KG1 (cell line): ENCODE measurements at places on chromosomes 3 and 15.

- DNase-seq, result no peak
These were observed 201.4 kb downstream of the SSR3 start for GRCh38 chr3:156353563-156353962.

DNA sequence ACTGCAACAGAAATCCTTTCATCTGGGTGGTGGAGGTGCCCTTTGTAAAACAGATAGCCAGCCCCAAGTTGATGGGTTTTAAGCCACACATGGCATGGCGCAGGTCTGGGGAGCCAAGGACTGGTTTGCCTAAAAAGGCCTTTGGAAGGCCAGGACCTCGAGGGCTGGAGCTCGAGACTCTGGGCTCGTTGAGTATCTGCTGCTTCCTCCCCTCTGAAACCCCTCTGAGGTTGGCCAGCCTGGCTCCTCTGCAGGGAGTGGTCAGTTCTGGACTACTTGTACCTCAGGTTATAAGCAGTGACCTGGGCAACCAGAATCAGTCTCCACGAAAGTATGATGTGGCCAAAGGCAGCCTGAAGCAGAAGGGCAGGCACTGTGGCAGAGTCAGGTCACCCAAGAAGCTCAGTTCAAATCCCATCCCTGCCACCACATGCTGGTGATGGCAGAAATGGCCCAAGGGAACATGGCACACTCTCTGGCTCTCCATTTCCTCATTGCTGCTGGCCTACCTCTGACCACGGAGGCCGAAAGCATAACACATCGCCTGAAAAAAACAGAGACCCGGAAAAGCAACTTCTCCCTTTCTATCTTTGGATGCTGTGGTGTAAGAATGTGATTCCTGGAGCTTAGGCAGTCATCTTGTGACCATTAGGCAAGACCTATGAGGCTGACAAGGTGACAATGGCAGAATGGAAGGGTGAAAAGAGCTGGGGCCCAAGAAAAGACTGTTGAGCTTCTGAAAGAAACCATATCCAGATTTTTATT is 51.2 kb downstream of the WNT7A start:
- no peak for DNase-seq

DNA sequence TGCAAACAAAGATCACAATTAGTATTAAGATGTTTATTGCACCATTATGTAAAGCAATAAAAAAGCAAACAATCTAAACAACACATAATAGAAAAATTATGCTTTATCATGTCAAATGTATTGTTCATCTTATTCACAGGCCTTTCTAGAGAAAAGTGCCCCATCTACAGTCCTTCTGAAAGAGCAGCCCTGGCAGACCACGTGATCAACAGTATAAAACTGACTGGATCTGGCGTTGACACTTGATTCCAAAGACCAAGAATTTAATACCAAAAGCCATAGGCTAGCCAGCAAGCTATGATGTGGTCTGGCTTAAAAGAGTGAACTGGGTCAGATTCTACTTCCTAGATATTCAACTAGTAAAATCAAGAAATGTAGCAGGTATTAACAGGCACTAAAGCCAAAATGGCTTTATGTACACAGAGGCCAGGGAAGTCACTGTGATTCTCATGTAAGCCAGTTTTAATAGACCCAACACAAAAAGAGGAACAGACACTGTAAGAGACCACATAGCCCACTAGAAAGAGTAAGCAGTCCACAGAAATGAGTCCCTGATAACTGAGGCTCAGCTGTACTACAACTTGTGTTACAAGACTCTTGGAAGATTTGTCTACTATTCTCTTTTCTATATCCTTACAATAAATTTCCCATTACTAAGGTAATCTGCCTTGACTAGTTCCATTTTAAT is 32.5 kb downstream of the DMXL2 start:
- no peak for DNase-seq

DNA sequence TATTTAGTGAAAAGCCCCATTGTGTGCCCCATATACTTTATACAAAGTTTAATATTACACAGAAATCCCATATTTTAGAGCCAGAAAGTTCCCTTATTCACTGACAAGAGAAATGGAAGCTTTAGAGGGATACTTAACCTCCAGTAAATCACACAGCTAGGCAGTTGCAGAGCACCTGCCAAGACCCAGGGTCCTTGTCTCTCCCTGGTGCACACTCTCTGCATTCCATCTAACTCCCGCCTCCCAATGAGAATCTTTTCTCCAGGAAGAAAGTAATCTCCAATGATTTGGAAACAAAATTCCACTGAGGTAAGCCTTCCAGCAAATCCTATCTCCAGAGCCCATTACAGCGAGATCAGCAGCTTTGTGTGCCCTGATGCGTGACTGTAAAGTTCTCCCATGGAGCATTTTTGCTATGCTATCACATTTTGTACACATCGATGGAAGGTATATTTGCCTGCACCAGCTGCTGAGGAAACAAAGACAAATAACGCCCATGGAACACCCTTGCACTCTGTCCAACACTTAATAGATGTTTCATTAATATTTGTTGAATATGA is 41.4 kb downstream of the ULK4 start:
- no peak for DNase-seq

GRCh38 chr3:8239718-8240695 is 261.6 kb upstream of the LMCD1 start:
- DNase-seq, result peak; percentile 44

DNA sequence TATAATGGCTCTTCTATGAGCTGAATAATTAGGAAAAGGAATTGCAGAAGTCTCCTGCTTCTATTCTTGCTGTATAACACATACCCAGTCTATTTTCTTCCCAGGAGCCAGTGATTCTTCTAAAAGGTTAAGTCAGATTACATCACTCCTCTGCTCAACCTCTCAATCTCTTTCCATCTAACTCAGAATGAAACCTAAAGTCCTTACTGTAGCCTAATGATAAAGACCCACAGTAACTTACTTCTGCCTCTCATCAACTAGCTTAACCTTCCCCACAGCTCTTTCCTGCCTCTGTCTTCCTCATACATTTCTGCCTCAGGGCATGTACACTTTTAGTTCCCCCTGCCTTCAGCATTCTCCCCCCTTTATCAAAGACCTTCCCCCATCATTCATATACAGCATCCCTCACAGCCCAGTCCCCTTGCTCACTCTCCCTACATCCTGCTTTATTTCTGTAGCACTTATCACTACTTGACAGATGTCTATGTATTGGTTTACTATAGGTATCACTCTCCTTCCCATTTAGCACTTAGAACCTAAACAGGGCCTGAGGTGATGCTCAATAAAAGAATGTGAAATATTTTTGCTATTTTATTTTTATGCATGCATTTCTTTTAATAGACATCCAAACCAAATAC is 28.5 kb upstream of the CMTM6 start:
- DNase-seq, result no peak

- DNase-seq, result no peak
These were observed 84.6 kb downstream of the CD47 start for GRCh38 chr3:108006077-108006771.

DNA sequence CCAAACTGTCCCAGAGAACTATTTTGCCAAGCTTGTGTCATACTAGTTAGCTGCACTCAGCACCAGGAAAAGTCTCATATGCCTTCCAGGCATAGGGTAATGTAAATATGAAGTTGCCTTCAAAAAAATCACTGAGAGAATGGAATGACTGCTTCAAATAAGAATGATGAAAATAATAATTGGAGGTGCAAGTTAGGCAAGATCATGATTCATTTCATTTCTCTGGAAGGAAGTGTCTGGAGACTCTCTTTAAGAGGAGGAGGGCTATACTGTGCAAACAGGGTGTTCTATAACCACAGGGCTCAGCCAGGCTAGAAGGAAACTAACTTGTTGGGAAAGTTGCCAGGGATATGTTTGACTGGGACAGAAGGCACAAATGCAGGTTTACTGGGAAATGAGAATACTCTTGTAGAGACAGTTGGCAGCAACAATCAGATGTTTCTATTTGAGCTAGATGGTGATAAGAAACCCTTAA is 4.3 kb downstream of the SIDT1 start:
- DNase-seq, result no peak

- DNase-seq, result no peak
These were observed 63.2 kb upstream of the BCL6 start for GRCh38 chr3:187808527-187808895.

DNA sequence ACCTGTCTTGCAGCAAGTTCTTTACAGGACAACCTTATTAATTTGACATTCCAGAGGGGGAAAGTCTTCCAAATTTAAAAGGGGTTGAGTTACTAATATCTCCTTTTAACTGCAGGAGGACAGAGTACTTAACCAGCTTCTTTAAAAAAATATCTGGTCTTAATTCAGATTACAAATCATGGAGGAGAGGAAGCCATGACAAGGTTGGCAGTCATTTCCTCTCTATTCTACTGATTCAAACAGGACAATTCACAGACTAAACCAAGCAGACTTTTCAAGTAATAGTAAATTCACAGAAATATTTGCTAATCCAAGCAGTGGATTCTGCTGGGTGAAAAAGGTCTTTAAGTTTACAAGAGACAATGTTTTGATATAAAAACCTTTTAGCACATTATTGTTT is 185.3 kb downstream of the CFAP20DC start:
- DNase-seq, result no peak

- DNase-seq, result no peak
These were observed 640.6 kb upstream of the DPPA4 start for GRCh38 chr3:109977897-109978296.

- no peak for DNase-seq
These were observed 78.4 kb upstream of the LRTM1 start for GRCh38 chr3:55006244-55006676.

DNA sequence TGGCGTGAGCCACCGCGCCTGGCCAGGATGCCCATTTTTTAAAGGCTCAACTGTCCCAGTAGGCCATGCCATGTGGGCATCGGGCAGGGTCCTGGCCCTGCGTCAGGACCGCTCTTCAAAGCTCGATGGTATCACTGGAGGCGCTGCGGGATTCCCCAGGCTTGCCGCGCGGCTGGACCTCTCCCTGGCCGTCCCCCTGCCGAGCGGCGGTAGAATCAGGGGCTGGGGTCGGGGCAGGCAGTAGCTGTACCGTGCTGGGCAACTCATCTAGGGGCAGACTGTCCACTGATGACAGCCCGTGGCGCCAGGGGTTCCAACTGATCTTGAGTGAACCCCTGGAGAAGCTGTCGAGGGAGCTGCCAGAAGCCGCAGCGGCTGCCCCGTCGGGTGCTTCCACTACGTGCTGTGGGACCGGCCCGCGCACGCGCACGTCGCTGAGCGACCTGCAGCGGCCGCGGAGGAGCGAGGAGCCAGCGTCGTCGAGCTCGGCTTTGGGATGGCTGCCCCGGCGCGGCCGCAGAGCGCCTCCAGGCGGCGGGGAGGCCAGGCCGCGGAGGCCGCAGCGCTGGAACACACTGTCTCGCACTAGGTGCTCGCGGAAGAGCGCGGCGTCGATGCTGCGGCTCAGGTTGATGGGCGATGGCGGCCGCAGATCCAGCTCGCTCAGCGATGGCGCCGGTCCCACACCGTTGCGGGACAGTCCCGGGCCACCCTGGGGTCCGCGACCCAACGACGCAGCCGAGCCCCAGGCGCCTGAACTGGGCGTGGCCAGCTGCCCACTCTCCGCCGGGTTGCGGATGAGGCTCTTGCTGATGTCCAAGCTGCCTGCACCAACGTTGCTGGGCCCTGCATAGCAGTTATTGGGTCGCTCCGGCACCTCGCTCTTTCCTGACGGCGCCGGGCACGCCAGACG is 5.8 kb downstream of the PRRT3 start:
- no peak for DNase-seq

DNA sequence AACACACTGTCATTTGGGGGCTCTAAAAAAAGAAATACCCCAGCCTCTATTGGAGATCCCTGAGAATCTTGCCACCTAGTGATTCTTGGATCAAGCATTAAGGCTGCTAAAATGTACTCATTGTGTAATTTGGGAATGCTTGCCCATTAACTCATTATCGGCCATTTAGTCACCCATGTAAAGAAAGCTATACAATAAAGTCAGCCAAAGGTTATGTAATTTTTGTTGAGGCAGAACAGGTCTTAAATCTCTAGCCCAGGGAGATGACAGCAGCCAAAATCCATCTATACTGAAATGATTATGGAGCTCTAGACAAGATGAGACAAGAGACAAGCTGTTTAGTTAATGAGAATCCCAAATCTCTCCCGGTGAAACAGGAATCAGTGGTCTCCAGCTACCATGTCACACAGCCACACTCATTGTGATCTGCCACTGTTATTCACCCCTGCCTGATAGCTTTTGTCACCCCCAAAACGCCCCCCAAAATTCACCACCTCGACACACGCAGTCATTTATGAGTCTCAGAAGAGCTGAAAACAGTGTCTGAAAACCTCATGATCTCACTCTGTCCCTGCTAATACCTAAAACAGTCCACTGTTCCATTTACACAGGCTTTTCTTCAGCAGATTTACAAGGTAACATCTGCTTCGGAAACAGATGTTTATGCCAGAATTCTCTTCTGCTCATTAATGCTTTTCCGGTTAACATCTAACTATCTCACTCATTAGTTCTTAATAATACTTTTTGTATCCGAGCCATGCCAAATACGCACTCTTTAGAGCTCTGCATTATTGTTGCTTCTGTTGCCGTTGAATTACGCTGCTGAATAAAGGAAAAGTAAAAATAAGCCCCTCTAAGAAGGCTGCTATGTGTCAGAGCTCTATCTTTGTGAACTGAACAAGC is 138.5 kb downstream of the RORA start:
- DNase-seq, result no peak

- no peak for DNase-seq
These were observed 52.8 kb downstream of the SEMA5B start for GRCh38 chr3:122974764-122975162.

DNA sequence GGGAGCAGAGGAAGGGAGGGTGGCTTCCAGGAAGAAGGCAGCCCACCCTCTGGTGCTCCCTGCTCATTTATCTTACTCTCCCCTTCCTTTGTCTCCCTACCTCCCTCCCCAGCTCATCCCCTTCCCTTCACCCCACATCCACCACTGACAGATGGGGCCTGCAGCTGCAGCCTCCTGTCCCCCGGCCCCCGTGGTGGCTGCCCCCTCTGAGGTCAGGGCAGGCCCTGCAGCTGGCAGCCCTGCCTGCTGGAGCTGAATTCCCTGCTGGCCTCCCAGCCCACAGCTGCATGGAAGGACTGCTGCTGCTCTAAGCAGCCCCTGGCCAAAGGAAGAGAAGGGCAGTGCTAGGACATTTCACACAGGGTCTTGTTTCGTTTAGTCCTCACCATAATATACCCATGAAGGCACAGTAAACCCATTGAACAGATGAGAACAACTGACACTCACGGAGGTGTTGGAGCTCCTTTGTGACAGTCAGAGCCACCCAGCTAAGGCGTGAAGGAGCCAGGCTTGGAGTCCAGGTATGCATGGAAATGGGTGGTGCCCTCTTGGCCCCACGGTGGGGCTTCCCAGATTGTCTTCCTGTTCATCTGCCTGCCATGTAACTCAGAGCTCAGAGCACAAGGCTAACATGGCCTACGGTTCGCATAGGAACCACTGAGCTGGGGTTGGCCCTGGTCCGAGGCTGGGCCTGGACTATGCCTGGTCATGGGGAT is 121.7 kb upstream of the PRR20G start:
- no peak for DNase-seq

GRCh38 chr3:14477311-14477935 is 62.7 kb downstream of the GRIP2 start:
- no peak for DNase-seq
